ENCODE measurements at places on chromosomes 7 and 10.

- no peak for DNase-seq
Observed at GRCh38 chr10:44933451-44934321, 22.5 kb downstream of the TMEM72 start.

DNA sequence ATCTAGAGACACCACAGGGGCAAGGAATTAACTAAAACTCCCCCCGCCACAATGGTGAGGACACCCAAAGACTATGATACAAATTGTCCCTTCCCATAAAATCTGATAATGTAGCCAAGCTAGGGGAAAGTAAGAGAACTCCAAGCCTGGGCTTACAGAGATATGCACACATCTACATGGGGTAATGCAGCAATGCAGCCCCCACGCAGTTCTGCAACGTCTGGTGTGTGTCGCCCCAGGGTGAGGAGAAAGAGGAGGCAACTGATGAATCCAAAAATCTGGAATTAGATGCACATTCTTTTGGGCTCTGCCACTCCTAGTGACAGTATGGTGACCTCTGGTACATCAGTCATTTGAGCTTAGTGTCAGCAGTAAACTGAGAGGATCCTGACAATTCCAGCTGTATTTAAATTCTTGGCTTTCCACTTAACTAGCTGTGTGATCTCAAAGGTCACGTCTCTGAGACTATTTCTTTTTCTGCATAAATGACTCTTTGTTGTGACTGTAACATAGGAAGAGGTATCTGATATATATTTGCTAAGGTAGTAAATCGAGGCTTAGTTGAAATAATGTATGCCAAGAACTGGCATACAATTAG is 51.5 kb downstream of the PIP4K2A start:
- DNase-seq, result no peak

DNA sequence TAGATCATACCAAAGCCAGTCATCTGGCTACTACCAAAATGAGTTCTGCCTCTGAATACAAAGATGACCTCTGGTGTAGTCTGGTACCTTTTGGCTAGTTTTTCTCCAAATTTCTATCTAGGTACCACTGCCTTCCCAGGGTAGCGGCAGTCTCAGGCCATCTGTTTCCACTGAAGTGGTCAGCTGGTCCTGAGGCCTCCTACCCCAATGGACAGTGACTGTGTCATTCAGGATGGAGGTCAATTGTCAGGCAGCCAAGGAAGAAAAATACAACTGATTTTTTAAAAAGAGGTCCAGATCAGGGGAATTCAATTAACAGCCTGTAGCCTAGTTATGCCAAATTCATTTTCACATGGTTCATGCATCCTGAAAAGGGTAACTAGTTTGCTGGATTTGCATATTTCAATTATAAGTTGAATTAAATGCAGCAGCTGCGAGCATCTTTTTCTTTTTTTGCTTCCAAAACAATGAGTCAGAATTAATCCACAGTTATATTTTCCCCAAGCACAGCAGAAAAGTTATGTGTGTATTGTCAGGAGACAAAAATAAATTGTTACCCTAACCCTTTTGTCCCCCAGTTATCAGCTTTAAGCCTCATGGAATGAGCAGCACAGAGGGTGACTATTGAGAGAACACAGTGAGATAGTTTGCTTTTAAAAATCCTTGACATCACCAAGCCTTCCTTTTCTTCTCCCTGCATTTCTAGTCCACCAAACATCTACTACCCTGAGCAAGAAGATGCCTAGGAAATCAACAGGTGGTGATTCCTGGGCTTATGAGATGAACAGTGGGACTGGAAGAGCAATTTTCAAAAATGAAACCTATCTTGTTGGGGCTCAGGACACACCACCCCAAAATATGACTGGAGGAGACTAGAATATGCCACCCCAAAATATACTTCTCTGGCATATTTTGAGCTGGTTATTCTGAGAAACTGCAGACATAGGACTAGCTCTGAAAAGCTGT is 27.7 kb downstream of the BCCIP start:
- no peak for DNase-seq

GRCh38 chr10:7853226-7853842 is 35.0 kb downstream of the TAF3 start:
- no peak for DNase-seq

- DNase-seq, result peak; percentile 56
Observed at GRCh38 chr7:6278749-6279310, 6.4 kb upstream of the CYTH3 start.
